ENCODE measurements at places on chromosomes 13 and 19.

GRCh38 chr13:46614582-46614981 lies 61.6 kb downstream of the LRCH1 start:
- no peak for DNase-seq

- DNase-seq: no peak
Observed at GRCh38 chr13:25881136-25881926, 170.5 kb downstream of the SHISA2 start.

- peak; percentile 85 for DNase-seq
Observed at GRCh38 chr19:29694669-29695627, 20.1 kb downstream of the C19orf12 start.

- DNase-seq: peak; percentile 42
Observed at GRCh38 chr13:102779436-102780159, 6.0 kb upstream of the TEX30 start.

DNA sequence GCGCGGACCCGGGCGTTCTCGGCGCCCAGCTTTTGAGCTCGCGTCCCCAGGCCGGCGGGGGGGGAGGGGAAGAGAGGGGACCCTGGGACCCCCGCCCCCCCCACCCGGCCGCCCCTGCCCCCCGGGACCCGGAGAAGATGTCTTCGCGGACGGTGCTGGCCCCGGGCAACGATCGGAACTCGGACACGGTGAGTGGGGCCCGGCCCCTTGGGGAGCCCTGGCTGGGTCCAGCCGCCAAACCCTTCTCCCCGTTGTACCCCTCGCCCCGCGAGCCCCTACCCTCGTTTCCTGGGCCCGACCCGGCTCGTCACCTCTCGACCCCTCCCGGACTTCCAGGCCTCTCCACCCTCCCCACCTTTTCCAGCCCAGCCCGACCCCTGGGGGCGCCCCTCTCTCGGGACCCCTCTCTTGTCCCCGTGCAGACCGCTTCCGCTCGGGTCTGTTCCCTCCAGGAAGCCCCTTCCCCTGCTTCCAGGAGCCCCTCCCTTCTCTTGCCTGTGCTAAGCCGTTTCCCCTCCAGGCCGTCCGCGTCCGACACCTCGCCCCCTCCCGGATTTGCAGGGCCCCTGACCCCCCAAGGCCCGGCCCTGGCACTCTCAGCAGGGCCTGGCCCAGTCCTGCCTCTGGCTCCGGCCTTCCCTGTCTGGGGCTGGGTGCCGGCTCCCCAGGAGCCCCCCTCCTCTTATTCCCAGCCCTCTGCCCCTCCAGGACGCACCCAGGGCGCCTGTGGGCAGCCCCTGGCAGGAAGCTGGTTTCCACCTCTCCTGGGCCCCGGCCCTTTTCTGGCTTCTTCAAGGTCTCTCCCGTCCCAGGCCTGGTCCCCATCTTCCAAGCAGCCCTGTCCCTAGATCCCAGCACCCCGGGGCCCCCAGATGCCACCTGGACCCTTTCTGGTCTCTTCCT lies 632 bp downstream of the MARK4 start:
- no peak for DNase-seq

- no peak for DNase-seq
Observed at GRCh38 chr13:24982333-24982999, 113.5 kb upstream of the PABPC3 start.

DNA sequence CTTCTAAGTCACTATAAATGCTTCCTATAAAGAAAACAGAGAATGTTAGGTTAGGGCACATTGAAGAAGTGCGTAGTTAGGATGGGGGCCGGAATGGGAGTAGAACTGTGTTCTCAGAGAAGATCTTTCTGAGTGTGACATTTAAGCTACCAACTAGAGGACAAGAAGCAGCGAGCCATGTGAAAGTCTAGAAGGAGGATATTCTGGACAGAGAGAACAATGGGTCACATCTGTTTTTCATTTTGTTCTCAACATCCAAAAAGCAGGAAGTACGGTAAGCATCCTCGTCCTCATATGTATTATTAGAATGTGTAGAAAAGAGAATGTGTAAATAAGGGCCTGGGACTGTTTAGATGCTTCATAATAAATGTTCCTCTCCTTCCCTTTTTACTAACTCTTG lies 44.5 kb upstream of the PARP4 start:
- no peak for DNase-seq

- no peak for DNase-seq
Observed at GRCh38 chr19:20028611-20029010, 10.7 kb downstream of the ZNF682 start.

- DNase-seq: no peak
Observed at GRCh38 chr13:93963266-93964145, 516.0 kb downstream of the DCT start.

DNA sequence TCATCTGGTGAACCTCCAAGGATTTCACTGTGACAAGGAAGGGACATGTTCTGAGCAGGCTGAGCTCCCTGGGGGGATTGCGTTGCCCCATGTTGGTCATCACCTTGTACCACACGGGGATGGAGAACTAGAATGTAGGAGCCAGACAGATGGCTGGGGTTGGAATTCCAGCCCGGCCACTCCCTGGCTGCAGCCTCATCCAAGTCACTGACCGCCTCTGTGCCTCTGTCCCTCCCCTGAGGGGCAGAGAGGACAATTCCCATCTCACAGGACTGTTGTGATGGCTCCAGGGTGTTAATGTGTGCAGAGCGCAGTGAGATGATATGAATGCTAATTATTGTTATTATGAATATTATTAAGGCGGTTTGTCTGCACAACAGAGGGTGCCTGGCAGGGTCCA lies 24.1 kb downstream of the ADGRL1 start:
- no peak for DNase-seq

- DNase-seq: no peak
Observed at GRCh38 chr19:18204394-18205199, 755 bp upstream of the RAB3A start.

- peak; percentile 61 for DNase-seq
Observed at GRCh38 chr19:17125728-17126677, 50.4 kb downstream of the MYO9B start.

Data from stimulated activated CD4-positive, alpha-beta T cell treated with anti-CD3 and anti-CD28 coated beads, Interleukin-4, amount 100 ng/mL, for 24 hours (primary cell).